Neural progenitor cell (in vitro differentiated cells): ENCODE measurements at places on chromosomes 2 and 18. TPM values are rescaled to one million over a fixed set of nuclear protein-coding genes. Genes with fewer than 3 reads are reported as not detected.
A peak's percentile ranks its signal among the peaks of the same experiment; 100 is the strongest.

GRCh38 chr2:201680743-201681142 lies 17.7 kb downstream of the MPP4 start:
- H3K27ac ChIP-seq, result no peak overlapping the region

DNA sequence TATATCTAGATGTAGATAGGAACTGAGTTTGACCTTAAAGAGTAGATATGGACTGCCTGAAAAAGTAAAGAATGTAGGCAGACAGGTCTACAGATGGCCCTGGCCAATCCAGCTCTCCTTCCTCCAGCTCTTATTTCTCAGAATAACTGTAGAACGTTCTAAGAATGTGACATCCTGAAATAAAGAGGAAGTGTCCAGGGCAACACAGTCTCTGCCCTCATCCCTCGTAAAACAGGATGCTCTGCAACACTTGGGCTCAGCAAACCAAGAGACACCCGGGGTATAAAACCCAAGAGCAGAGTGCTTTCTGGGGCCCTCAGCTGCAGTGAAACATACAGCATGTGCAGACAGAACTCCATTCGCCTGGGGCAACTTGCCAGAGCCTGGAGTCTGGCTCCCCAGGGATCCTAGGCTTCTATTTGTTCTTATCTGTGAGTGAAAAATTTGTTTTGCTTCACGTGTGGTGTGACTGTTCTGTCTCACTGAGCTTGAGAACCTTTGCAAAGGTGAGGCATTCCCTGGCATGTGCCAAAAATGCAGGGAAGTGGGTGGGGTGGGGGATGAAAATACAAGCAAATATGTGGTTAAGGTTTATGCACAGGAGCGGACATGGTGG lies 401.0 kb downstream of the SETBP1 start:
- no peak for DNase-seq
- H3K36me3 ChIP-seq, result no peaks in the 10 kb centered on the region
- H3K27ac ChIP-seq, result no peak overlapping the region
- H3K4me3 ChIP-seq, result no peak overlapping the region
- H3K27me3 ChIP-seq, result no peaks in the 10 kb centered on the region
- H3K4me1 ChIP-seq, result no peaks in the 10 kb centered on the region

- no peak overlapping the region for H3K4me3 ChIP-seq
- no peaks in the 10 kb centered on the region for H3K4me1 ChIP-seq
- no peak for DNase-seq
- no peaks in the 10 kb centered on the region for H3K36me3 ChIP-seq
Measured at GRCh38 chr2:74041182-74041581, 56.5 kb downstream of the TET3 start.

GRCh38 chr18:12324991-12325725 lies 17.1 kb downstream of the TUBB6 start:
- H3K4me1 ChIP-seq, result no peaks in the 10 kb centered on the region
- DNase-seq, result no peak
- H3K36me3 ChIP-seq, result peaks cover 5% of the 10 kb centered on the region
- no peak overlapping the region for H3K4me3 ChIP-seq
- no peaks in the 10 kb centered on the region for H3K27me3 ChIP-seq

DNA sequence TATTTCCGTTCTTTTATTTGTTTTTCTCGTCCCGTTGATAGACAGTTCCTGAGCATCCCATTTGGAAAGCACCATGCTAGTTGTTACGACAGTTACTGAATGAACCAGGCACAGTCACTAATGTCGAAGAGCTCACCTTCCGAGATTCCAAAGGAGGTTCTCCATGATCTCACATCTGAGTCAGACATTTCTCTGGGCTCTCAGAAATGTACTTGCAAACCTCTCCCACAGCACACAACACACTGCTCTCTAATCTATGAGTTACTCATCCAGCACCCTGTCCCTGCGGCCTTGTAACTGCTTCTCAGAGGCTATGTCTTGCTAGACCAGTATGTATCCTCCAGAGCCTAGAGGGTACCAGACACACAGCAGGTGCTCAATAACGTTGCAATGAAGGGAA lies 174.7 kb downstream of the DNER start:
- H3K4me3 ChIP-seq, result no peak overlapping the region
- no peaks in the 10 kb centered on the region for H3K4me1 ChIP-seq

DNA sequence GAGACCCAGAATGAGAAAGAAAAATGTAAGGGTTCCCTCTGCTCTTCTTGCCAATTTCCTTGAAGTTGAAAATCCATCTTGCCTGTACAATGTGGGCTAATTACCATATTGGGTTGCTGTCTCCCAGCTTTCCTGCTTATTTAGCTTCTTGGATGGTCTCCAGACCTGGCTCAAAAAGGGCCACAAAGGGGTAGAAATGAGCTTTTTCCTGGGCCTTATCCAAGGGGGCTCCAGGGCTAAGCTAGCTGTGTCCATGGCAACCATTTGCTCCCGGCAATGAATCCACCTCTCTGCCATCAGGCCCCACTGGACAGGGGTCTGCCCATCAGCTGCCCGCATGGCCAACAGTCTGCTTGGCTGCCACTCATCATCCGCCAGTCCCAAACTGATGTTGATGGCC lies 85.0 kb downstream of the BOD1L2 start:
- DNase-seq, result no peak
- H3K27ac ChIP-seq, result no peak overlapping the region
- no peaks in the 10 kb centered on the region for H3K27me3 ChIP-seq
- no peaks in the 10 kb centered on the region for H3K4me1 ChIP-seq
- no peak overlapping the region for H3K4me3 ChIP-seq
- H3K36me3 ChIP-seq, result no peaks in the 10 kb centered on the region

- H3K36me3 ChIP-seq, result no peaks in the 10 kb centered on the region
- H3K27me3 ChIP-seq, result no peaks in the 10 kb centered on the region
- H3K4me3 ChIP-seq, result no peak overlapping the region
- H3K4me1 ChIP-seq, result no peaks in the 10 kb centered on the region
Measured at GRCh38 chr2:39524061-39524460, 87.0 kb upstream of the MAP4K3 start.

DNA sequence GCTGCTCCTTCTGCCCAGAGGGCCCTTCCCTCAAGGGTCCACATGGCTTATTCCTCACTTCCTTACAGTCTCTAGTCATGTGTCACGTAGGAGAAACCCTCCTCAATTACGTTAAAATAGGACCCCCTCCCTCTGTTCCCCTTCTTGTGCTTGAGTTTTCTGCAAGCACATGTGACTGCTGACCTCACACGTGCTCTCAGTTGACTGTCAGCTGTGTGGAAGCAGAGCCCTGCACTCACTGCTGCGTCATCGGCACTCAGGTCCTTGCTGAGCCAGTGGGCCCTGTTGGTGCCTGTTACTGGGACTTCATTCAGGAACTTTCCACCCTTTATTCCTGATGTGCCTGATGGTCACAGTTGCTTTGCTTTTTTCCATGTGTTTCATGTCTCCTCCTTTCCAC lies 11.1 kb downstream of the ATG16L1 start:
- H3K27me3 ChIP-seq, result no peaks in the 10 kb centered on the region
- H3K36me3 ChIP-seq, result peaks cover 8% of the 10 kb centered on the region
- H3K4me3 ChIP-seq, result no peak overlapping the region
- DNase-seq, result no peak

- peaks cover 3% of the 10 kb centered on the region for H3K4me1 ChIP-seq
- H3K27me3 ChIP-seq, result no peaks in the 10 kb centered on the region
Measured at GRCh38 chr2:222450021-222450420, 25.7 kb downstream of the SGPP2 start.

GRCh38 chr2:223820549-223820948 lies 16.8 kb downstream of the AP1S3 start:
- no peaks in the 10 kb centered on the region for H3K27me3 ChIP-seq
- no peaks in the 10 kb centered on the region for H3K4me1 ChIP-seq
- H3K4me3 ChIP-seq, result no peak overlapping the region
- no peaks in the 10 kb centered on the region for H3K36me3 ChIP-seq
- no peak for DNase-seq

DNA sequence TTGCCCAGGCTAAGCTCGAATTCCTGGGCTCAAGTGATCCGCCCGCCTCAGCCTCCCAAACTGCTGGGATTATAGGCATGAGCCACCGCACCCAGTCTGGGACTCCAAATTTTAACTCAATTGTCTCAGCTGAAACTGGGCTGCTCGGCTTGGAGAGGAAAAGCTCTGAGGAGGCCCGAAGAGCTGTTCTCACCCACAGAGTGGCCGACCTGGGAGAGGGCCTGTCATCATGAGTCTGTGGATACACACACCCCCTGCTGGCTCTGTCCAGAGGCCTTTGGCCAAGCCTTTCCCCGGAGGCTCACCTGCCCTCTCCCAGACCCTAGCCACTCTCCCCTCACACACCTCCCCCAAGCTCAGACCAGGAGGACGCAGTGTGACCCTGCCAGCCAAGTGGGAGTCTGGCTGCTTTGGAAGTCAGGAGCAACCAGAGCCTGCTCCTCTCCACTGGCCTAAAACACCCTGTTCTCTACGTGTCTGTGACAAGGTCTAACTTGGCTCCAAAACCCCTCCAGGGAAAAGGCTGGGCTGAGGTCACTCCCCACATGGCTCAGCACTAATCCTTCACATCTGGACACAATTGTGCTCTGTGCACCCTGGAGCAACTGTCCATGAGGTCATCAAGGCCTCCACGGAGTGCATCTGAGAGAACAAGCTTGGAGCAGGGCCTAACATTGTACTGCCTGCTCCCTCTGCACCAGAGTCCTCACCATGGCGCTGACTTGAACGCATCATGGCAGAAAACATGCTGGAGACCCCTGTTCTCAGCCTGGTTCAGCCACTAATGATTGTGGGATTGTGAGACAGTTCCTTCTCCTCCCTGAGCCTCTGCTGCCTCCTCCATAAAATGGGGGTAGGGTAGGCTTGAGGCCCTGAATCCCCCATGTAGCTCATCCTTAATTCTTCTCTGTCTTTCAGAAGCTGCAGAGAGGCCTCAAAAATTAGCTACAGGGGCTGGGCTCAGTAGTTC lies 49.9 kb upstream of the RAB6C start:
- DNase-seq, result no peak
- peaks cover under 1% of the 10 kb centered on the region for H3K4me1 ChIP-seq
- H3K4me3 ChIP-seq, result no peak overlapping the region

GRCh38 chr18:76412010-76412817 lies 82.8 kb downstream of the ZNF516 start:
- no peaks in the 10 kb centered on the region for H3K27me3 ChIP-seq
- no peak overlapping the region for H3K27ac ChIP-seq
- H3K4me1 ChIP-seq, result no peaks in the 10 kb centered on the region
- H3K4me3 ChIP-seq, result no peak overlapping the region

GRCh38 chr18:11412811-11413210 lies 196.6 kb upstream of the SLC35G4 start:
- H3K27ac ChIP-seq, result no peak overlapping the region
- H3K4me1 ChIP-seq, result no peaks in the 10 kb centered on the region
- H3K27me3 ChIP-seq, result no peaks in the 10 kb centered on the region
- H3K4me3 ChIP-seq, result no peak overlapping the region
- no peaks in the 10 kb centered on the region for H3K36me3 ChIP-seq

GRCh38 chr18:37564711-37565100 lies 892 bp downstream of the CELF4 start:
- H3K27me3 ChIP-seq, result peaks cover 98% of the 10 kb centered on the region
- DNase-seq, result peak; percentile 93
- H3K4me3 ChIP-seq, result peak overlapping the region; percentile 81
- no peak overlapping the region for H3K27ac ChIP-seq
- no peaks in the 10 kb centered on the region for H3K36me3 ChIP-seq
- peaks cover 3% of the 10 kb centered on the region for H3K4me1 ChIP-seq

PDCD1 gene
- total RNA-seq, result not detected in 2 replicates

SERPINB10 gene
- not detected in 2 replicates for total RNA-seq

ZC3H8 gene
- total RNA-seq, result 14.2 and 20.3 TPM in 2 replicates

ZSCAN30 gene
- 21.7 and 22.1 TPM in 2 replicates for total RNA-seq
